ENCODE measurements at places on chromosomes 1 and 21.

DNA sequence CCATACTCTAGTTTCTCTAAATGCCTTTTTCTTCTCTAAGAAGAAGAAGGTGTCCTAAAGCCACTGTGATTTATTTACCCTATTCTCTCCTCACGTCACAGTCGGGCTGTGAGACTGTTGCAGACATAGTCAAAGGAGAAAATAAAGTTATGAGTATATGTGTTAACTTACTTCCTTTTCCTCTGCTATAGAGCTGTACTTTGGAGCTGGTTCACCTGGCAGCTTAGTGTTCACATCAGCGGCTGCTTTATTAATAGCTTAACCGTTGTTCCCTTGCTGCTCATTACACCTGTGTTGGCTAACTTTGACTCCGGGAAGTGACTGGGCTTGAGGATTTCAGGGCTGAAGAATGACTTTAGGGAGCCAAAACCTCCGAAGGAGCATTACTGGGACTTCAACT is 3.6 kb downstream of the PFKFB2 start:
- no peak for DNase-seq

DNA sequence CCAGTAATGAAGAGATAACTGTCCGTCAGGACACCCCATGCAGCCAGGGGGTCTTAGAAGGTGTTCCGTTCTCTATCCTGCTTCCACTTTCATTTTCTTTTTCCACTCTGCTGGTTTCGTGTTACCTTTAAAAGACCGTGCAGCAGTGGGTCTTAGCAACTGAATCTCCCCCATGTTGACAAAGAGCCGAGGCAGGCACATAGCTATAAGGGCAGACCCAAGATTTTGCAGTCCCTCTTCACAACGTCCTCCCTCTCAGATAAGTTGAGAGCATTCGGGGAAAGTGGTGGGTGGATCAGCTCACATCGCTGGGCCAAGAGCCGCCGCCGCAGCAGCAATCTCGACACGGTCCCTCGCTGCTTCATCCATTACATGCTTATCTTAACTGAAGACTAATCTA is 355.5 kb downstream of the LMO4 start:
- no peak for DNase-seq

GRCh38 chr21:15309022-15309590 is 244.3 kb upstream of the NRIP1 start:
- DNase-seq, result no peak

- DNase-seq, result no peak
Observed at GRCh38 chr1:160221089-160221488, 15.9 kb downstream of the PEA15 start.

GRCh38 chr1:198352975-198353695 is 187.3 kb downstream of the ATP6V1G3 start:
- DNase-seq, result no peak

- no peak for DNase-seq
Observed at GRCh38 chr1:161420763-161421455, 53.2 kb upstream of the CFAP126 start.

GRCh38 chr1:24793447-24794129 is 48.3 kb downstream of the CLIC4 start:
- DNase-seq, result peak; percentile 91

DNA sequence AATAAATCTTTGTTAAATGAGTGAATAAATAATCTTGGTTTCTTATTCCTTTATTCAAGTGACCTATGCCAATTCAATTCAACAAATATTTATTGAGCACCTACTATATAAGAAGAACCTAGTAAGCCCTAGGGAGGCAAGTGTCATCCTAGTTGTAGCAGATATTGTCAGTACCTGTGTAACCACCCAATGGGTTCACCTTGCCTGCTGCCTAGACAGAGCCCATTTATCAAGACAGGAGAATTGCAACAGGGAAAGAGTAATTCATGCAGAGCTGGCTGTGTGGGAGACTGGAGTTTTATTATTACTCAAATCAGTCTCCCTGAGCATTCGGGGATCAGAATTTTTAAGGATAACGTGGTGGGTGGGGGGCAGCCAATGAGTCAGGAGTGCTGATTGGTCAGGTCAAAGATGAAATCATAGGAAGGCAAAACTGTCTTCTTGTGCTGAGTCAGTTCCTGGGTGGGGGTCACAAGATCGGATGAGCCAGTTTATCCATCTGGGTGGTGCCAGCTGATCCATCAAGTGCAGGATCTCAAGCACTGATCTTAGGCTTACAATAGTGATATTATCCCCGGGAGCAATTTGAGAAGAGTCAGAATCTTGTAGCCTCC is 53.8 kb upstream of the KCNA3 start:
- no peak for DNase-seq

- DNase-seq, result no peak
Observed at GRCh38 chr1:179298952-179299351, 5.4 kb downstream of the SOAT1 start.

DNA sequence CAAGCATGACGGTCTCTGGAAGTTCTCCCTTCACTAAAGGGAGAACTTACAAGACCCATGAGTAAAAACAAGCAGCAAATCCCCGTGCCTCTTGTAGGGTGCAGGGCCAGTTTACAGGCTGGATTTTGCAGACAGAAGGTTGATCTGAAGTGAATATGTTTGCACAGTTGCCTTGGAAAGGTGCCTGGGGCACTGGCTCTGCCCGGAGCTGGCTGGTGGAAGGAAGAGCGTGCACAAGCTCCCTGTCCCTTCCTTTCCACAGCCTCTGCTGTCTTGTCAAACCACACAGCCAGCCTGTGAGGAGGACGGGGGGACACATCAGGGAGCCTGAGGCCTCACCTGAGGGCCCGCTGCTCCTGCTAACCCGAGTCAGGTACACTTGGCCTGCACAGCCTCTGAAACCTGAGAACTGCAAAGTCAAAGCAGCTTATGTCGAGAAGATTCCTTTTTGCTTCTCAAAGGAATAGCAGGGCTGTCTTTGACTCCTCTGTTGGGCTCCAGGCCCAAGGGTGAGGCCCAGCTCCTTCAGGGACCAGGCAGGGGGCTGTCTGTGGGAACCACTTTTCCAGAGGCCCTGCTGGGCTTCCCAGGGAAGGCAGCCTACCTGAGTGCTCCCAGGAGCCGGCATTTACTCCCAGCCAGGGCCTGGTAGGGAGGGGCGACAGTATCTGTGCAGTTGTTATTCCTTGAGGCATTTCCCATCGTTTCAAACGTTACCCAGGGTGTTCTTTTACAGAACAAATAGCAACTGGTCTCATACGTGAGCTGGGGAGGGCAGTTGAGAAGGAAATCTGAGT is 251.5 kb downstream of the SIPA1L2 start:
- DNase-seq, result no peak

- DNase-seq, result peak; percentile 36
Observed at GRCh38 chr1:233168384-233168783, 127.1 kb downstream of the PCNX2 start.

DNA sequence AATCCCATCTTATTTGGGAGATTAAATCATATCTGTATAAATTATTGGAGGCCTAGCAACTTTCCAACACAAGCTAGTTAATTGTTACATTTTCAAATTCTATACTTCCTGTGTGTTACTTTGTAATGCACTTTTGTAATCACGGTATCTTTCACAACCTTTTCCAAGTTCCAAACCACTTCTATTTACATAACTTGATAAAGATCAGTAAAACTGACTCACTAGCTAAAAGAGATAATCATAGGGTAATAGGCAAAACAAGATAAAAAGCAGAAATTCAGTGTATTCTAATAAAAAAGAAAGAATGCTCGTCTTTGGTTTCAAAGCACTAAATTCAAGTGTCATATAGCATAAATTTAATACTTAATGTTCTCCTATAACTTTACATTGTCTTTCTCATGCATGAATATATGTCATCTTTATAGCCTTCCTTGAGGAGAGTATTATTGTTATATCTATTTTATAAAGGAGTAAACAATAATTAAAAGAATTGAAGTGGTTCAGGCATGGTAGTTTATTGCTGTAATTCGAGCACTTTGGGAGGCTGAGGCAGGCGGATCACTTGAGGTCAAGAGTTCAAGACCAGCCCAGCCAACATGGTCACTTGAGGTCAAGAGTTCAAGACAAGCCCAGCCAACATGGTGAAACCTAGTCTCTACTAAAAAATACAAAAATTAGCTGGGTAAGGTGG is 66.4 kb downstream of the RGS13 start:
- peak; percentile 68 for DNase-seq

DNA sequence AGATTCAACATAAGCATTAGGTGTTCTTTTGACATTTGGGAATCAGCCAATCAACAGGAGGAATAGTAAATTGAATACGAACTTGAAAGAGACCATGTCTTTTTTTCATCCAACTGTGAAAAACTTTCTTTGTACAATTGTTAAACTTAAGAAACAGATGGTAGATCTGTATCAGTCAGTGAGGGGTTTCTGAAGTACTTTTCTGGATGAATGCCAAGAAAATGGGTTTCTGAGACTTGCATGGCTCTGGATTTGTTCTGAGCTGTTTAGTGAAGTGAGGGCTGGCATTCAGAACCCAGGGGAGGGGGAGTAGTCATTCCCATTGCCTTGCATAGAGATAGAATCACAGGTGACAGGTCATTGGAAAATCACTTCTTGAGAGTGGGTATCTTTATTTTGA is 37.4 kb downstream of the PTPRC start:
- DNase-seq, result no peak

DNA sequence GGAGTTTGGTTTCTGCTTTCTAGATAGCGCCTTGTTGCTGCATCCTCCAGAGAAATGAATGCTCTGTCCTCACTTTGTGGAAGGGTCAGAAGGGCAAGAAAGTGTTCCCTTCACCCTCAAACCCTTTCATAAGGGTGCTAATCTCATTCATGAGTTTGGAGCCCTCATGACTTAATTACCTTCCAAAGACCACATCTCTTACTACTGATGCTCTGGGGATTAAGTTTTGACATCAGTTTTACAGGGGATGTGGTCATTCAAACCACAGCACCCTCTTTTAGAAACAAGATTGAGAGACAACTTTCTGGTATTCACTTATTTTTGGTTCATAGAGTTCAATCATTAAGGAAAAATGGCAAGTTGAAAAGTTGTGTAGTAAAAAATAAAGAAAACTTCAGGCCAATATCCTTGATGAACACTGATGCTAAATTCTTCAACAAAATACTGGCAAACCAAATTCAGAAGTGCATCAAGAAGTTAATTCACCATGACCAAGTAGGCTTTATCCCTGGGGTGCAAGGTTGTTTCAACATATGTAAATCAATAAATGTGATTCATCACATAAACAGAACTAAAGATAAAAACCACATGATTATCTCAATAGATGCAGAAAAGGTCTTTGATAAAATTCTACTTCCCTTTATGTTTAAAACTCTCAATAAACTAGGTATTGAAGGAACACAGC is 442.1 kb downstream of the PTBP2 start:
- no peak for DNase-seq

DNA sequence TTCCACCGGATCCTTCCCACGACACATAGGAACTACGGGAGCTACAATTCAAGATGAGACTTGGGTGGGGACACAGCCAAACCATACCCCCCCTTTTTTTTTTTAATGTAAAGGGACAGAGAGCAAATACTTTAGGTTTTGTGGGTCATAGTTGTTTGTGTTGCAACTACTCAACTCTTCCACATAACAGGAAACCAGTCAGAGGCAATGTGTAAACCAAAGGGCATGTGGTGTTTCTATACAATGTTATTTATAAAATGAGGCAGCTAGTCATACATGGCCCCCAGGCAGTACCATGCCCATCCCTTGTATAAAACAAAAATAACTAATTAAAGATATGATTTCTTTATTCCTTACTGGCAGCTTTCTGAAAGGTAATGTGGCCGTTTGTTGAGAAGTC is 845.4 kb upstream of the ADAMTS5 start:
- DNase-seq, result peak; percentile 14

- peak; percentile 62 for DNase-seq
Observed at GRCh38 chr1:113976609-113977278, 2.5 kb upstream of the OLFML3 start.

- DNase-seq, result no peak
Observed at GRCh38 chr1:106961646-106962045, 94.8 kb upstream of the PRMT6 start.

- DNase-seq, result peak; percentile 48
Observed at GRCh38 chr21:37780991-37781983, 135.0 kb downstream of the KCNJ6 start.

- DNase-seq, result no peak
Observed at GRCh38 chr1:192395895-192396294, 79.1 kb downstream of the RGS21 start.

DNA sequence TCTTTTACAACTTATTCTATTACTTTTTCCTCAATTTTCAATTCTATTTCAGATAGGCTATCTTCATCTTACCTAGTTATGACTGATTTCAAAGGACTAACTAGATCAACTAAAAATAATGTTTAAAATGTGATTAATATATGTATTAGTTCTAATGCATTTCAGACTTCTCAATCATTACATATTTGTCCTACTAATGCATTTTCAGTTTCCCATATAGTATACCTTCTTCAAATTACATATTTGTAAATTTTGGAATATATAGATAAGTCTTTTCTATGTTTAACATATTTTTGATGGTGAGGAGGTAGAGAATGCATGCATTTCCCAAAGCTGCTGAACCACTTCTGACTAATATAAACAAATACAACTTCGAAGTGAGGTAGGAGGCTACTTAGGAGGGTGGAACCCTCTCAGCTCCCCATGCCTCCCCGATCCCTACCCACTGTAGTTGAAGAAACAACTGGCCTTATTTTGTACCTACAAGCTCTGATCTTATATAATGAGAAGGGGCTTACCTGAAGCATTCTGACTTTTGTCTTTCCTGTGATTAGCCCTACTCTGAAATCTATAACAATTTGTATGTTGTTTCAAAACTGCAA is 1.7 kb downstream of the TRMT1L start:
- peak; percentile 5 for DNase-seq

- DNase-seq, result peak; percentile 66
Observed at GRCh38 chr21:37843191-37843590, 73.1 kb downstream of the KCNJ6 start.

- peak; percentile 93 for DNase-seq
Observed at GRCh38 chr1:111690306-111690617, 48.9 kb downstream of the INKA2 start.

GRCh38 chr1:231584117-231584516 is 42.5 kb upstream of the DISC1 start:
- DNase-seq, result peak; percentile 74

- DNase-seq, result peak; percentile 66
Observed at GRCh38 chr1:59043796-59044195, 253.1 kb upstream of the FGGY start.

DNA sequence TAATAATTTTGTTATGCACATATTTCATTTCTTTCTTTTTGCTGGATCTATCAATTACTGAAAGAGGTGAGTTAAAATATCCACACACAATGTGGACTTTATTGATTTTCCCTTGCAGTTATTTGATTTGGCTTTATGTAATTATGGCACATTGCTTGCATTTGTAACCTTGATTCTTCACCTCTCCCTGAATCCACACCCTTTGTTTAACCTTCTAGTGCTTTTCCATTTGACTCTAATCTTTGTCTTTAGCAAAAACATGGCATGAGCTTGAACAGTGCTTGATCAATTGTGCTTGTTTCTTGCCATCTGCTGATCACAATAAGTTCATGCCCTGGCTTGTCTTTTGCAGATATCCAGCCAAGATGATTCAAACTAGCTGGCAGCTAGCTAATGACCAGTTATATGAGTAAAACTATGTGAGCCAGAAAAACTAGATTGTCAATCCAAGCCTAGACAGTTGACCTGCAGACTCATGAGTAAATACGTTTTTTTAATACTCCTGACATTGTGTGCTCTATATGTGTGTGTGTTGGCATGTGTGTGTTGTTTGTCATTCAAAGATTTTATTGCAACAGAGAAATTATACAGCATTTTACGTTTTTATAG is 899.2 kb downstream of the NCAM2 start:
- no peak for DNase-seq
